ENCODE measurements at places on chromosomes 1 and 21.

- DNase-seq: no peak
These were observed 149.1 kb downstream of the OLFM3 start for GRCh38 chr1:101847626-101848025.

DNA sequence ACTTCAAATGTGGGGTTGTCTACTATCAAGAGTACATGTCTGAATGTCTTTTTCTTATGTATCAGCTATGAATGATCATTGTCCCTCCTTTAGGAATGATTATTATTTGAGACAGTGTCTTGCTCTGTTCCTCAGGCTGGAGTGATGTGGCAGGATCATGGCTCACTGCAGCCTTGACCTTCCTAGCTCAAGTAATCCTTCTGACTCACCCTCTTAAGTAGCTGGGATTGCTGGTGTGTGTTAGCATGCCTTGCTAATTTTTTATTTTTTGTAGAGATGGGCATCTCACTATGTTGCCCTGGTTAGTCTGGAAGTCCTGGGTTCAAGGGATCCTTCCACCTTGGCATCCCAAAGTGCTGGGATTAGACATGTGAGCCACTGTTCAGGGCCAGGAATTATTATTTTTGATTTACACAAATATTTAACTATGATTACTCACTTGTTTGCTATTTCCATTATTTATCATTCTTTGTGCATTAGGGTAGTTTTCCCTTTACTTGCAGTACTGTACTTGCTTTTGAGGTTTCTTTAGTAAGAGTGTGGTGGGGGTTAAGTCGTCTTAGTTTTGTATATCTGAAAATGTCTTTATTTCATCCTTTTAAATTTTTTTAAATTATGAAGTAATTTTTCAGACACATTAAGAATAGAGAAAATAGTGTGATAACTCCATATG is 12.8 kb downstream of the S100A7 start:
- DNase-seq: no peak

- DNase-seq: no peak
These were observed 10.6 kb upstream of the PARS2 start for GRCh38 chr1:54774820-54775498.

DNA sequence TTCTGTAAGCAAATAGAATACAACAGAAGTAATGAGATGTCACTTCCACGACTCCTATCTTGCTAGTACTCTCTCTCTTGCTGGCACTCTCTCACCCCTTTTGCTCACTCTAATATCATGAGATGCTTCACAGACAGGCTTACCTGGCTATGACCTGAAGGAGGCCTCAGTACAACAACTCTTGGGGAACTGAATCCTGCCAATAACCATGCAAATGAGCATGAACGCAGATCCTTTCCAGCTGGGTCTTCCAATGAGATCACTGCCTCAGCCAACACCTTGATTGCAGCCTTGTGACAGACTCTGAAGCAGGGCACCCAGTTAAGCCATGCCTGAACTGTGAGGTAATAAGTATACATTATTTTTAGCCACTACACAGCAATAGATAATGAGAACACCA is 53.1 kb upstream of the ADAR start:
- DNase-seq: no peak

GRCh38 chr1:70768216-70768615 is 279.4 kb downstream of the PTGER3 start:
- no peak for DNase-seq

GRCh38 chr1:35807614-35808449 is at the start of gene AGO4:
AGO4 (plus strand) TSS chr1:35808016; CDS start chr1:35808417, 401 bp downstream.
- DNase-seq: no peak

- no peak for DNase-seq
These were observed 88.1 kb downstream of the UCK2 start for GRCh38 chr1:165915480-165915879.

- DNase-seq: no peak
These were observed 11.2 kb downstream of the PDZK1IP1 start for GRCh38 chr1:47178654-47179016.
